Activated naive CD4-positive, alpha-beta T cell treated with Interleukin-2 at 50 U/mL for 16 hours (primary cell): ENCODE measurements at places on chromosomes 6 and 20.

- DNase-seq: no peak
Observed at GRCh38 chr6:88311561-88311960, 145.4 kb upstream of the CNR1 start.

- DNase-seq: no peak
Observed at GRCh38 chr6:4522453-4522852, 253.8 kb upstream of the CDYL start.

GRCh38 chr20:22999756-23000155, 35.4 kb upstream of the SSTR4 start:
- DNase-seq: no peak

- DNase-seq: no peak
Observed at GRCh38 chr6:139784222-139784769, 409.8 kb upstream of the CITED2 start.

DNA sequence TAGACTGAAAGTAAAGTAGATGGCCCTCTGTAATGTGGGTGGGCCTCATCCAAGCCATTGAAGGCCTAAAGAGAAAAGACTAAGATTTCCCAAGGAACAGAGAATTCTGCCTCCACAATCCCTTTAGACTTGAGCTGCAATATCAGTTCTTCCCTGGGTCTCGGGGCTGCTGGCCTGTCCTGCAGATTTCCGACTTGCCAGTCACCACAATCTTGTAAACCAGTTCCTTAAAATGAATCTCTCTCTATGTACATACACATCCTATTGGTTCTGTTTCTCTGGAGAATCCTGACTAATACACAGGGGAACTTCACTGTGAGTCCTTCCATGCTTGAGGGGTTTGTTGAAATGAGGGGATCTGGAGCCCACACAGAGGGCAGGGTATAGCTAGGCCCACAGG, 12.9 kb downstream of the CCDC170 start:
- DNase-seq: no peak

- no peak for DNase-seq
Observed at GRCh38 chr6:14286144-14286543, 168.6 kb downstream of the CD83 start.

DNA sequence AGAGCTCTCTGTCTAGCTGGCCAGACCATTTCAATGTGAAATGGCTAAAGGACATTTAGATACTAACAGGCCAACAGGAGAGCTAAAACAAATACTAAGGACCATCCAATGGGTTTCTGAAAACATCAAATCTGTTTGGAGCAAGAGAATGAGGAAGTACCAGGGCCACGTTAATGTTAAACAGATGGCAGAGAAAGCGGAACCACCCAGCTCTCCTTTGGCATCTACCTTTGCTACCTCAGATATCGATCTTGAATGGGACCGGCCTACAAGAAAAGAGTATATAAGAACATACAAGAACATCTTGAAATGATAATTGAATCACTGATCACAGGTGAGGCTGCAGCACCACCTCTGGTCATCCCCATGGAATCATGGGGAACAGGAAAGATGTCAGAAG, 31.8 kb downstream of the KCNK5 start:
- no peak for DNase-seq

DNA sequence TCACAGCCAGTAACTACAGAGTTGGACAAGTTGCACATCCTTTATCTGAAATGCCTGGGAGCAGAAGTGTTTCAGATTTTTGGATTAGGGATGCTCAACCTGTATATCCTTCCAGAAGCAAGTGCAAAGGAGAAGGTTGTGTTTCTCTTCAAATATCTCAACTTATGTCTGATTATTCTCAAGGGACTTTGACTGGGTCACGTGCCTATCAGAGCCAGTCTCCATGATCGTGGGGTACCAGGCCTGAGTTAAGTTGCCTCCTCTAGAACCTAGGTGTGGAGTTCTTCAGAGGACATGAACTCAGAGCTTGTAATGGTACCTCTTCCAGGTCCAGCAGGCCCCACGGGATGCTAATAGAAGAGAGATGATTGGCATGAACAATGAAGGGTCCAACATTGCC, 7.8 kb downstream of the CD83 start:
- no peak for DNase-seq

DNA sequence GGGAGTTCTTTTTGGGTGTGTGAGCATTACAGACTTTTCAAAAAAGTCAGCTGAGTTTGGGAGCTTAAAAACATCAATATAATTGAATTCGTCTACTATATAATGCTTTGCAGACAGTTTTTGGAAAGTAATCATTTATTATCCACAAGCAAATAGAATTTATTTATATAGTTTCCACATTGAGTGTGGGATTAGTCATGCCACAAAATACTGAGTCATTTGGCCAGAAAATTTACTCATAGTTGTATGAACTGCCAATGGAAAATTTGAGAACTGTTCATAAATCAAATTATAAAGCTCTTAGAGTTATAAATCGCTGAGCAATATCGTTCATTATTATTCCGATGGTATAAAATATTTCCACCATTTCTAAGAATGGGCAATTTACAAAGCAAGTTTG, 5.0 kb downstream of the BEND6 start:
- DNase-seq: no peak

DNA sequence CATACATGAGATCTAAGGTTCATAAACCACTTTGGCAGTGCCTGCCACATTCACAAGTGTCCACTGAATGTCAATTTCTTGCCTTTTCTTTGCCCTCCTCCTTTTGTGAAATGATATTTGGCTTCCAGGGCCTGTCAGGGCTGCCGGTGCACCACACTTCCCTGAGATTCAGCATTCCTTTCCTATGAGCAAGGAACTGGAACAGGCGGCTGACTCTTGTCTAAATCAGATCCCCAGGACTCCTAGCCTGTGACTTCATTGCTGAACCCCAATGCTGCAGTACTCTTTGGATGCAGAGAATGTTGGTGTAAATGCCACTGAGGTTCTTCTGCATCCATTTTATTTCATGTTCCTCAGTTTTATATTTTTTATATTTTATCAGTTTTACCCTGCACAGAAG, 172.2 kb downstream of the ARID1B start:
- DNase-seq: no peak

- no peak for DNase-seq
Observed at GRCh38 chr6:28522594-28523240, 3.0 kb upstream of the GPX5 start.

DNA sequence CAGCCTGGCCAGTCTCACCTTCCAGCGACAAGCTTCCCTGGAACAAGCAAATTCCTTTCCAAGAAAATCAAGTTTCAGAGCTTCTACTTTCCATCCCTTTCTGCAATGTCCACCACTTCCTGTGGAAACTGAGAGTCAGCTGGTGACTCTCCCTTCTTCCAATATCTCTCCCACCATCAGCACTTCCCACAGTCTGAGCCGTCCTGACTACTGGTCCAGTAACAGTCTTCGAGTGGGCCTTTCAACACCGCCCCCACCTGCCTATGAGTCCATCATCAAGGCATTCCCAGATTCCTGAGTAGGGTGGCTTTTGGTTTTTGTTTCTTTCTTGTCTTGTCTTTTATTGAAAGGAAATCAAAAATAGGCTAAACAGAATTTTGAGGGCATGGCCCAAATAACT, 24.3 kb downstream of the MYCT1 start:
- DNase-seq: no peak

DNA sequence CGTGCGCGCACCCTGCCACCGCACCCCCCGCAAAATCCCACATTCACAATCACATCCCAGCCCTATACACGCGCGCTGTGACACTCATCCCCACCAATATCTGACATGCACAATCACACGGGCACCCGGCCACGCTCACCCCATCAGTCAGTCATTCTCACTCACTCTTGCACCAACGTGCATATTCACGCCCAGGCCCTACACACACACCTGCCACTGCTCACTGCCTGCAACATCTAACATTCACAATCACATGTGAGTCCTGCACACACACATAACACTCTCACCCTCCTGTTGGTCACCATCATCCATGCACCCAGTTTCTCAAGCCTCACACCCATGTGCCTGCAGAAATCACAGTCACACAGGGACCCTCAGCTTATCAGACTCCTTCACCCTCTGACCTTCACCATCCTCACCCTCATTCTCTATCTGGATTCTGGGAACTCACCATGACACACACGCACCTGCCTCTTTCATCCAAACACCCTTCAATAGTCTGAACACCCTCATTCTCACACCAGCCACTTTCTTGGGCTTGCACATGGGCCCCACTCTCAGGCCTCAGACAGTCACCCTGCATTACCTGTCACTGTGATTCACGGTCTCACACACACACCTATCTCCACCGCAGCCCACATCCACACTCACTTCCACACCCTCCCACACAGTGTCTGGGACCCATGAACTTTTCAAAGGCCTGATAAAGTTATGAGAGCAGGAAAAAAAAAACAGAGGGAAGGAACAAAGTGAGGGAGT, 748 bp upstream of the ATP9A start:
- DNase-seq: peak; percentile 4

- DNase-seq: peak; percentile 17
Observed at GRCh38 chr20:36606158-36607066, 833 bp downstream of the RAB5IF start.

DNA sequence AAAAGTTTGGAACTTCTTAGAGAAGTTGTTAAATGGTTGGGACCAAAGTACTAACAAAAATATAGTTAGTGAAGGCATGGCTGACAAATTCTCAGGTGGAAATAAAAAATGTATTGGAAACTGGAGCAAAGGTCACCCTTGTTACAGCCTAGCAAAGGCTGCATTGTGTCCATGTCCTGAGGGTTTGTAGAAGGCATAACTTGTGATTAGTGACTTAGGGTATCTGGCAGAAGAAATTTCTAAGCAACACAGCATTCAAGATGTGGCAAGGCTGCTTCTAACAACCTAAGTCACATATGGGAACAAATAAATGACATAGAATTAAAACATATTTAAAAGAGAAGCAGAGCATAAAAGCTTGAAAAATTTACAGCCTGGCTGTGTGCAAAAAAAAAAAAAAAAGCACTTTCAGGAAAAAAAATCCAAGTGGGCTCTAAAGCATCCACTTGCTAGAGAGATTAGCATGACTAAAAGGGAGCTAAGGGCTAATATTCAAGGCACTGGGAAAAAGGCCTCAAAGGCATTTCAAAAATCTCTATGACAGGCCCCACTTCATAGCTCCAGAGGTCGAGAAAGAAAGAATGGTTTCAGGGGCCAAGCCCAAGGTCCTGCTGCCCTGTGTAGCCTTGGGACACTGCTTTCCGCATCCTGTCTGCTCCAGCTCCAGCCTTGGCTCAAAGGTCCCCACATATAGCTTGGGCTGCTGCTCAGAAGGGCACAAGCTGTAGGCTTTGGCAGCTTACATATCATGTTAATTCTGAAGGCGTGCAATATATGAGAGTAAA, 453.2 kb upstream of the PTCHD4 start:
- no peak for DNase-seq
